Testis (tissue), 5 donors: ENCODE measurements at places on chromosomes 1 and 21.

DNA sequence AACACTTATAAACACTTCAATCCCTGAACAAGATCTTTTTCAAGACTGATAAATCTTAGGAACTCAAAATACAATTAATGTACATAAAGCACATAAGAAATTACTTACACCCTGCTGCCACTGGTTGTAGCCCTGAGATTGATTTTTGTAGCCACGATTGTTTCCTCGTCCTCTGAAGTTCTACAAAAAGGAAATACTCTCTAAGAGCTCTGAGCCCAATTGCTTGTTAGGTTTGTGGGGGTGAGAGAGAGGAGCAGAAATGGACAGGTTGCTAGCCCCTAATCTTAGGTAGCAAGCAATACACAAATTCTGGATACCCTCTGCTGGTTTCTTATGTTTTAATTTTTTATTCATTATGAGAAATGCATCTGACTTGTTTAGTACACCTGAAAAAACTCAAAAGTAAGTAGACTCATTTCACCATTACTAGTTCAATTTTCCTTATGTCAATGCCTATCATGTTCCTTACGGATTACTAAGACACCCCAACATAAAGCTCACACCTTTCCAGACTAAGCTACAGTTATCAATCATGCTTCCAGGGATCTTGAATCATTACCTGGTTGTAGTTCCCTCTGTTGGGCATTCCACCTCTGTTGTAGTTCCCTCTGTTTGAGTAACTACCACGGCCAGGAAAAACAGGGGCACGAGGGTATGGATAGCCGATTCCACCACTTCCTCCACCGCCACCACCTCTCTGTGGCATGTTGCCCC is 9.3 kb downstream of the HNRNPU start:
- no peak overlapping the region for H3K27ac ChIP-seq
- H3K4me3 ChIP-seq = no peak overlapping the region
- no peaks in the 10 kb centered on the region for H3K27me3 ChIP-seq
- DNase-seq = no peak

GRCh38 chr1:230568676-230569075 is 73.6 kb upstream of the COG2 start:
- no peaks in the 10 kb centered on the region for H3K4me1 ChIP-seq
- H3K36me3 ChIP-seq = no peaks in the 10 kb centered on the region
- DNase-seq = no peak
- H3K27ac ChIP-seq = no peak overlapping the region
- no peak overlapping the region for H3K4me3 ChIP-seq

- peak overlapping the region; percentile 94 for H3K27ac ChIP-seq
- no peaks in the 10 kb centered on the region for H3K36me3 ChIP-seq
- peaks cover 10% of the 10 kb centered on the region for H3K4me1 ChIP-seq
- DNase-seq = peak; percentile 43
These were observed 18.7 kb upstream of the ADAR start for GRCh38 chr1:154626456-154627256.

GRCh38 chr1:44030605-44031251 is 534 bp downstream of the SLC6A9 start:
- no peaks in the 10 kb centered on the region for H3K27me3 ChIP-seq
- peak overlapping the region; percentile 70 for H3K4me3 ChIP-seq
- peak; percentile 34 for DNase-seq
- no peaks in the 10 kb centered on the region for H3K36me3 ChIP-seq
- no peak overlapping the region for H3K27ac ChIP-seq
- peaks cover 10% of the 10 kb centered on the region for H3K4me1 ChIP-seq

GRCh38 chr1:105655032-105655431 is 1401.4 kb upstream of the PRMT6 start:
- no peak overlapping the region for H3K4me3 ChIP-seq
- no peaks in the 10 kb centered on the region for H3K27me3 ChIP-seq
- H3K27ac ChIP-seq = no peak overlapping the region
- no peaks in the 10 kb centered on the region for H3K4me1 ChIP-seq
- no peaks in the 10 kb centered on the region for H3K36me3 ChIP-seq

- H3K27me3 ChIP-seq = no peaks in the 10 kb centered on the region
- no peak overlapping the region for H3K27ac ChIP-seq
- no peaks in the 10 kb centered on the region for H3K4me1 ChIP-seq
- no peak for DNase-seq
These were observed 137.3 kb downstream of the SLC30A10 start for GRCh38 chr1:219790834-219791615.

DNA sequence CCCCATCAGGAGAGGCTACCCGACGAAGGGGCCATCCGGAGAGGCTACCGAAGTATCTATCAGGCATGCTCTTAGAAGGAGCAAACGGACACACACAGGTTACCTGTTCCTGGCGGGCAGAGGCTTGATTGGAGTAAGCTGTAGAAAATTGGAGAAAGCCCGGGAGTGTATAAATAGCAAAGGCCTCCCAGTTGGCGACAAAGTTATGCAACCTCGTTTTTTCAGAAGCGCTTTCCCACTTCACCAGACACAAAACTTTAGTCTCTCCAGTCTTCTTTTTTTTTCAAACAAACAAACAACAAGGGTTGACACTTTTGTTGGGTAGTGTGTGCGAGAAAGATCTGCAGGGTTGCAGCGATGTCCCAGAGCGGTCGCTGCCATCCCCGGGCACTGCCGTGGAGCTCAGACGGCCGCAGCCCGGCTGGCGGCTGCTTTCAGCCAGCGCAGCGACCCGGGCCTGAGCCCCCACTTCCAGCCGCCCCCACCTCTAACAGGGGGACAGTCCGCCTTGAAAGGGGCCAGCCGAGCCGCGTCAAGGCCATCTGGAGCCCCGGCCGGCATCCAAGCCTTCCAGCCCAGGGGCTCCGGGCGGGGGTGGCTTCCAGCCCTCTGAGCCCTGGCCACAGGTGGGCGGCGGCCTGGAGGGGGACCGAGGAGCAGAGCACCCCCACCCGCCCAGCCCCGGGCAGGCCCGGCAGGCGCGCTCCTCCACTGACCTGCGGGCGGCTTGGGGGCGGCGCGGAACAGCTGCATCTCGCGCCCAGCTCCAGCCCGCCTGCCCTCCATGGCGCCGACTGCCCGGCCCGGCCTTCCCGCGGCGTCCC is 616 bp downstream of the MCOLN3 start:
- no peaks in the 10 kb centered on the region for H3K36me3 ChIP-seq
- H3K4me1 ChIP-seq = peaks cover 4% of the 10 kb centered on the region
- peak; percentile 18 for DNase-seq
- peak overlapping the region; percentile 3 for H3K27ac ChIP-seq
- no peaks in the 10 kb centered on the region for H3K27me3 ChIP-seq
- H3K4me3 ChIP-seq = peak overlapping the region; percentile 50

DNA sequence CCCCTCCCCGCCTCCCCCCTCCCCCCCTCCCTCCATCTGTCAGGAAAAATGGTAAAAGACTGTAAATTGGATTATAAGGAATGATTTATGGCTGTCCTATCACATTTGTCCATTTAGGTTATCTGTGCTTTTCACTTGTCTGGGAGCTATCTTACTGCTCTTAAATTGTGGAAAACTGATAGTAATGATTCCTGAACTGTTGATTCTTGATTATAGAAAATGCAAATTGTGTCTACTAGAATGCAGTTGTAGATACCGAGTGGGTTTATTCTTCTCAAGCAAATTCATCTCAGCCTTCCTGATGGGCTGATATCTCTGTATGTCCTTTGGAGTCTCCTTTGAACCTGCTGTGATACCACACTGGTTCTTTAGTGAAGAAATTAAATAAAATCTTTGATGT is 12.3 kb downstream of the RYR2 start:
- DNase-seq = no peak
- H3K36me3 ChIP-seq = no peaks in the 10 kb centered on the region
- no peaks in the 10 kb centered on the region for H3K4me1 ChIP-seq

- H3K27me3 ChIP-seq = no peaks in the 10 kb centered on the region
- no peaks in the 10 kb centered on the region for H3K36me3 ChIP-seq
- no peak overlapping the region for H3K4me3 ChIP-seq
- no peak for DNase-seq
- no peak overlapping the region for H3K27ac ChIP-seq
These were observed 4.4 kb upstream of the MATN1 start for GRCh38 chr1:30727824-30728223.

DNA sequence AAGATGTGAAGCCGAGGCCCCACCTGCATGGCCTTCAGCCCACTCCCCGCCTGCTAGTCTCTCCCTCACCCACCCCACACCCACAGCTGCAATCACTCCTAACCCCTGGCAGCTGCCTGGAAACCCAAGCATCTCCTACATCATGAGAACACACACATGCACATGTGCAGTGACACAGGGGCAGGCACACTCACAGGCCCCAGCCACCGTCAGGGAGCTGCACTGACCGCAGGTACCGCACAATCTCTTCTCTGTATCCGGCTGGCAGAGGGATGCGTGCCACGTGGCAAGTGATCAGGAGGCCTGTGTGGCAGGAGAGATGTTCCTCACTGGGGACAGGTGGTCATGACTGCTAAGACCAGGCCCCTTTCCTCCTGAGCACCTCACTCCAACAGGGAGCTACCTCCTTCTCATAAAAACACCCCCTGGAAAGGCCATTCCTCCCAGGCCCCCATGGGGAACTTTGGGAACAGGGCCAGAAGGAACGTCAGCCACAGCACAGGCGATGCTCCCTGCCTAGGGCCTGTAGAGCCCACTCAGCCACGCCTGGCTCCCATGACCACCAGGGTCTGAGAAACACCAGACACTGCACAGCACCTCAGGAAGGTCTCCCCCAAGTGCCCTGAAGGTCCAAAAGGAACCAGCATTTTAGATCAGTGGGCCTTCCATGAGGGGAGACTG is 6.0 kb downstream of the LSS start:
- no peak overlapping the region for H3K27ac ChIP-seq
- DNase-seq = peak; percentile 10
- no peaks in the 10 kb centered on the region for H3K27me3 ChIP-seq
- no peaks in the 10 kb centered on the region for H3K36me3 ChIP-seq
- no peak overlapping the region for H3K4me3 ChIP-seq

DNA sequence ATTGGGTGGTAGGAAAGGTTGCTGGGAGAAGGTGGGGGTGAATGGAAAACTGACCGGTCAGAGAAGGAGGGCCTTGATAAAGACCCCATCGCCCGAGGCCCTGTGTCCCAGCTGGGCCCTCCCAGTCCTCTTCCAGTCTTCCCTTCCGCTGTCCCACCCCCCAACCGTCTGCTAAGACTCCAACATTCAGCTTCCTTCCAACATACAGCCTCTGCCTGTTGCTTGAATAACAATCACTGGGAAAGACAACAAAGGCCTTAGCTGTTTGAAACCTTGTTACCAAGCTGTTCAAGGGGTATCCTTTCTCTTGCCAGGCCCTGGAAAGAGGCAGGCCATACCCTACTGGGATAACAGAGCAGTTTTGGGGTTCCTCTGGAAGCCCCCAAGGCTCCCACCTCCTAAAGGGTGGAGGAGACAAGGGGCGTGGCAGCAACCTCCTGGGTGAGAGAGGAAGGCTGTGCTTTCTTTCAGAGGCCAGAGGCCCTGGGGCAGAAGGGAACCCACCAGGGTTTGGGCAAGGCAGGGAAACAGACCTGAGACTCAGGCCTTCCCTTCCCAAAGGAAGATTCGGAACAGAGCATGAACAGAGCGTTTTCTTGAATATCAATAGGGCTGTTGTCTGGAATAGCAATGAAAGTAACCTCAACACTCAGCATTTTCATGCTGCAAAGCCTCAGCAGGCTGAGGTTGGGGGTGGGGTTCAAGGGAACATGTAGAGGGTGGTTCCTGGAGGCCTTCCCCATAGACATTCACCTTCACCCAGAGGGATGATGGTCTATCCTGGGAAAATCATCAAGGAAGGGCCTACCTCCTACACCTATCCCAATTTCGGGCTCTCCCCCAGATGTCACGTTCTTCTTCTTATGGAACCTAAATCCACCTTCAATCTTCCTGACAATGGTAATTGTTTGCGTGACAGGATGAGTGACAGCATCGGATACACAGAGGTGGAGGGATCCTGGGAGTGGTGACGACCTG is 4.1 kb downstream of the ETNK2 start:
- no peaks in the 10 kb centered on the region for H3K27me3 ChIP-seq
- DNase-seq = no peak
- H3K36me3 ChIP-seq = no peaks in the 10 kb centered on the region
- H3K4me1 ChIP-seq = peaks cover 69% of the 10 kb centered on the region

GRCh38 chr1:183270541-183271141 is 84.6 kb downstream of the LAMC2 start:
- no peak for DNase-seq
- H3K4me1 ChIP-seq = no peaks in the 10 kb centered on the region
- H3K27ac ChIP-seq = no peak overlapping the region
- H3K4me3 ChIP-seq = no peak overlapping the region
- H3K36me3 ChIP-seq = no peaks in the 10 kb centered on the region
- H3K27me3 ChIP-seq = no peaks in the 10 kb centered on the region

GRCh38 chr1:68197461-68197860 is 34.9 kb downstream of the WLS start:
- no peak overlapping the region for H3K4me3 ChIP-seq
- H3K36me3 ChIP-seq = no peaks in the 10 kb centered on the region
- DNase-seq = no peak
- no peaks in the 10 kb centered on the region for H3K27me3 ChIP-seq
- no peak overlapping the region for H3K27ac ChIP-seq

DNA sequence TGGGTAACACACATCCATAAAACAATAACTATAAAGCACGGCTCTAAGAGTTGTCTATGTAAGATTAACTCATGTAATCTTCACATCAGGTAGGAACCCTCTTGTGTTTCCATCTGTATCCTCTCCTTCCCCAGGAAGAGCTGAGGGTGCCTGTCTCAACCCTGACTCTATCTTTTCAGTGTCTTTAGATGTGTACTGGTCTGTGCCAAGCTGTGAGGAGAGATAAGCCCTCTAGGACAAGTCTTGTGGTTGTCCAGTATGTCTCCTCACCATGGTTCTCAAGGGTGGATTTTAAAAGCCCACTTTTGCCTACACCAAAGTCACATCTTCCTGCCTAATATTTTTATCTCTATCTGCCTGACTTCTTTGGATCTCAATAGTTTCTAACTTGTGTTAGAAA is 300.1 kb downstream of the KCNT2 start:
- no peak for DNase-seq
- H3K4me1 ChIP-seq = no peaks in the 10 kb centered on the region
- H3K27ac ChIP-seq = no peak overlapping the region
- no peaks in the 10 kb centered on the region for H3K27me3 ChIP-seq

DNA sequence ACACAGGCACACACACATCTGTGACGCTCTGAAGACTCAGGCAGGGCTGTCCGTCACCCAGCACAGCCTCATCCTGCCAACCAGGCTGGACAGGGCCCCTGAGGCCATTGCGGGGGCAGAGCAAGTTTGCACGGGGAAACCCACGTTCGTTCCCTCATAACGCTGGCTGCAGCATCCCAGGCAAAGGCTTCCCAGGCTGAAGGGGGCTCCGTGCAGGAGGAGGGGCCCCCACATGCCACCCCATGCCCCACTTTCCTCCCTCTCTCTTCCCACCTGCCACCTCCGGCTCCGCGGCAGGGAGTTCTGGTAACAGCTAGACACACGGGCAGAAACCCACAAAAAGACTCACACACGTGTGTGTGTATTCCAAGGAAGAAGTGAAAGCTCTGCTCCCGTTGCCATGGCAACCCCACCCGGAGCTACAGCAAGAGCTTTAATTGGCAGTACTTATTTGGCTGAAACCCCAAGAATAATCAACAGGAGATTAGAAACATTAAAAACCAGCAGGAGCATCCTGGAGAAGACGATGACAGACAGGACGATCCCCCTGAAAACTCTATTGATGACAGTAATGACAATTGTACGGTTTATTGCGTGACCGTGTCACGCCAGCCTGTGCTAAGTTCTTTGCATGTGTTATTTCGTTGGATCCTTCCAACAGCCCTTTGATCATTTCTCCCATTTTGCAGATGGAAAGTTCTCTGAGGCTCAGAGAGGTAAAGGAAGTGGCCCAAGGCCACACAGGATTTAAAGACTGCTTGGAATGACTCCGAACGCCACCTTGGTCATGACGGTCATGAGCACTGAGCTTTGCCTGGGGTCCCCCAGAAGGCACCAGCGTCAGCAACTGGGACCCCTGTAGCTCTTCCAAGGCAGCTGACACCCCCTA is 247.1 kb downstream of the NPHP4 start:
- H3K36me3 ChIP-seq = no peaks in the 10 kb centered on the region
- no peaks in the 10 kb centered on the region for H3K27me3 ChIP-seq
- peak; percentile 55 for DNase-seq
- H3K4me1 ChIP-seq = no peaks in the 10 kb centered on the region
- H3K27ac ChIP-seq = no peak overlapping the region
- no peak overlapping the region for H3K4me3 ChIP-seq
